ENCODE measurements at places on chromosomes 3 and 15.

DNA sequence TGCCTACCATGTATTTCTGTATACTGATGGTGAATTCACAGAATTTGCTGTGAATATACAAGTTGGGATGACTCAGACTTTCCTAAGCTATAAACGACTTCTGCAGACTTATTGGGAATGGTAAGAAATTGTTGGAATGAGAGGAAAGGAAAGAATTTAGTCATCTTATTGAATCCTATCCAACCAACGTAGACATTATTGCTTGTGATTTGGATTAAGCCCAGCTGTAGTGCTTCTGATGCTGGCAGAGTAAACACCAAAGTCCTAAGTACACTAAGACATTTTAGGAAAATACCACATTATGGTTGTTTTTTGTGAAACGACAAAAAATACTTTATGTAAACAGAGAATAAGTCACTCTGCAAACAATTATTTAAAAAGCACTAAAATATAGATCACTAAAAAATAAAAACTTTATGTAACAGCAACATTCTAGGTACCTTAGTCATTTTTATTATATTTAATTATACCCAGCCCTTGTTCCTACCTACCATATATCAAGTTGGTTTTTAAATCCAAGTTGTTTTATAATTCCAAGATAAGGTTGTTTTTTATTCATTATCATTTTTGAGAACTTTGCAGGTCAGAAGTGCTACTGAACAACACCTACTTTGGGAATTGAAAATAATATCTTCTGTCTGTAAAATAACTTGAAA is 99.2 kb upstream of the MLF1 start:
- no peak for DNase-seq

- no peak for DNase-seq
These were observed 43.4 kb downstream of the MINDY4B start for GRCh38 chr3:150861851-150862250.

GRCh38 chr3:31541089-31541488 is 8.4 kb downstream of the STT3B start:
- DNase-seq: no peak

DNA sequence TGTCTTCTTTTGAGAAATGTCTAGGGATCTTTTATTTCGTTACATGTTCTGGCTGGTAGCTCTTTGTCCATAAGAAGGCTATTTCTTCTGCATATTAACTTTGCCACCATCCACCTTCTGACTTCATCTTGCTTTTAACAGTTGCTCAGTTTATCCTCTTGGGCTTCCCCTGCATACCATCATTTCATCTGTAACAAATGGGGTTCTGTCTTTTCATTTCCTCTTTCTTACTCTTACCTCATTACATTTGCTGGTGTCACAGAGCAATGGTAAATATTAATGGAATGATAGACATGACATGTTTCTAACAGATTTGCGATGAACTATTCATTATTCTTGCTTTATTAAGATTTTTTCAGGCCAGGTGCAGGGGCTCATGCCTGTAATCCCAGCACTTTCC is 62.4 kb downstream of the GASK1A start:
- no peak for DNase-seq

DNA sequence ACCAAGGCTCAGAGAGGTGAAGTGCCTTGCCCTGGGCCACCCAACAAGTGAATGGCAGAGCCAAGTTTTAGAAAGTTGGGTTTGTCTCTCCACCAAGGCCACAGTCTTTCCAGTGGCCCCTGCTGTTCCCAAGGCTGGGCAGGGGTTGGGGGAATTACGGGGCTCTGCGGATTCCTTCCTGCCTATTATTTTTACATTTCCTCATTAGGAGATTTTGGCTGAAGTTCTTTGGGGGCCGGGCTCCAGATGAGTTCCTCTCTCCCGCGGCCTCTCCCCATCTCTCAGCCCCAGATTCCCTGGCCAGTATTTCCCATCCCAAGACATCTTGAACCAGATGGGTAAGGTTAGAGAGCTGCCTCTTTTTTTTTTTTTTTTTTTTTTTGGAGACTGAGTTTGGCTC is 44.0 kb upstream of the SMAD6 start:
- DNase-seq: no peak

- no peak for DNase-seq
These were observed 70.3 kb downstream of the TGFBR2 start for GRCh38 chr3:30676424-30677346.

DNA sequence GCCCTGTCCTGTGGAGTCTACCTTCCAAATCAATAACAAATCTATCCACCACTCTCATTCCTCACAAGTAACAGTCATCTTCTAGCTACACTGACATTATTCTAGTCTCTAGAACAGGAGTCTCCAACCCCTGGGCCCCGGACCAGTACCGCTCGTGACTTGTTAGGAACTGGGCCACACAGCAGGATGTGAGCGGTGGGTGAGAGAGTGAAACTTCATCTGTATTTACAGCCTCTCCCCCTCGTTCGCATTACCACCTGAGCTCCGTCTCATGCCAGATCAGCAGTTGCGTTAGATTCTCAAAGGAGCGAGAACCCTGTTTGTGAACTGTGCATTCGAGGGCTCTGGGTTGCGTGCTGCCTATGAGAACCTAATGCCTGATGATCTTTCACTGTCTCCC is 31.9 kb downstream of the ROBO2 start:
- no peak for DNase-seq

Measured in activated T-helper 1 cell treated with Interleukin-2 at 50 U/mL for 16 hours (primary cell).